Urinary bladder (tissue), 4 donors: ENCODE measurements at places on chromosomes 11 and 22. TPM values are rescaled to one million over a fixed set of nuclear protein-coding genes. Genes with fewer than 3 reads are reported as not detected.
A peak's percentile ranks its signal among the peaks of the same experiment; 100 is the strongest.

GRCh38 chr11:13008625-13009475, at the start of gene RASSF10:
TSS of gene RASSF10 (plus strand) at chr11:13009316. CDS start at chr11:13009577, 261 bp downstream.
- peak; percentile 59 for DNase-seq

DNA sequence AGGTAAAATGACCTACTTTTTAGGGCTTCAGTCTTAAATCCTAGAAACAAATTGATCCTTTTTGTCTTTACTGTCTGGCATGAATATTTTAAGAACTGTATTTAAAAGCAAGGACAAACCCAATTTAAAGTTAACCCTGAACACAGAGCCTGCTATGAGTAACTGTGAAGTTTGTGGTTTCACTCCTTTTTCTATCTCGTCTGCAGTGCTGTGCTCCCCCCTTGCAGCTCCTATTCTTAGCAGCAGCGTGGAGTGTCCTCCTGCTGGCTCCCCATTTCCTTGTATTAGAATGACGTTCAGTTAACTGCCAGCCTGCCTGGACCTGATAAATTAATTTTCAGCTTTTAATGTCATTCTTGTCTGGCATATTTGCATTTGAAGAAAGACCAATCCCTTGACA, 40.0 kb upstream of the LRRC4C start:
- DNase-seq = no peak

DNA sequence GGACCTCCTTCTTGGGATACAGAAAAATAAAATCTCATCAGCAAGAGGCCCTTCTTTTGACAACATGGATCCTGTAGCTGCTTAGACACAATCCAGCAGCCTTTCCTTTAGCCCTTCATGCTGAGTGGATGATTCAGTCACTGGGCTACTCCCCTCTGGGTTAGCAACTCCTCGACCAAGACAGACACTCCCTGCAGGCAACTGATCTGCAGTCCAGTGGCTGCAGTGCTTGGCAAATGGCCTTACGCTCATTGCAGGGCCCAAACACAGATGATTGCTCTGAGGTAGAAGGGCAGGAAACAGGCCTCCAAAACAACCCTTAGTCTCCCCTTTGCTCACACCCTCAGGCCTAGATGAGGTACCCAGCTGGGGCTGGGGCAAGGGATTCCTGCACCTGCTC, 73.2 kb upstream of the OPCML start:
- DNase-seq = no peak

- peak; percentile 97 for DNase-seq
Observed at GRCh38 chr11:64241241-64241490, 271 bp downstream of the FKBP2 start.

The THY1 gene
- total RNA-seq = 39.2 TPM

- peak; percentile 92 for DNase-seq
Observed at GRCh38 chr11:65606876-65607613, 7.0 kb downstream of the MAP3K11 start.
